ENCODE measurements at places on chromosomes 2 and 18.
A peak's percentile ranks its signal among the peaks of the same experiment; 100 is the strongest.

GRCh38 chr18:49061991-49062831, 111.4 kb upstream of the SMAD7 start:
- DNase-seq = no peak

- DNase-seq = peak; percentile 61
Measured at GRCh38 chr2:225400060-225400511, 576 bp downstream of the NYAP2 start.

- no peak for DNase-seq
Measured at GRCh38 chr18:30748541-30748940, 294.0 kb downstream of the DSC3 start.

DNA sequence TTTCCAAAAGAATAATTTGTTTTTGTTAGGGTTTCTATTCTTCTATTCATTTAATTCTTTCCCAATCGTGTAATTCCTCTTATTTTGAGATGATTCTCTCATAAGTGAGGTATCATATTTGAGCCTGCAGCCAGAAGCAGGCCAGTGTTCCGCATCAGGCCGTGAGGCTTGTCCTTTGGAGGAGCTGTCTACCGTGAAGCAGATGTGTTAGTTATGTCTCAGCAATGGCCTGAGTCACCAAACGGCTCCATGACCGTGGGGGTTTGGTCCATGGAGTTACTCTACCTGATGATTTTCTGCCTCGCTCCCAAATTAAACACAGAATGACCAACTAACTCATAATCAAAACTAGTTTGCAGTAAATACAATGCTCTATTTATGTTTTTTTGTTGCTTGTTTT, 64.2 kb upstream of the TMEM87B start:
- no peak for DNase-seq

- DNase-seq = no peak
Measured at GRCh38 chr2:126436411-126436810, 219.5 kb upstream of the GYPC start.

DNA sequence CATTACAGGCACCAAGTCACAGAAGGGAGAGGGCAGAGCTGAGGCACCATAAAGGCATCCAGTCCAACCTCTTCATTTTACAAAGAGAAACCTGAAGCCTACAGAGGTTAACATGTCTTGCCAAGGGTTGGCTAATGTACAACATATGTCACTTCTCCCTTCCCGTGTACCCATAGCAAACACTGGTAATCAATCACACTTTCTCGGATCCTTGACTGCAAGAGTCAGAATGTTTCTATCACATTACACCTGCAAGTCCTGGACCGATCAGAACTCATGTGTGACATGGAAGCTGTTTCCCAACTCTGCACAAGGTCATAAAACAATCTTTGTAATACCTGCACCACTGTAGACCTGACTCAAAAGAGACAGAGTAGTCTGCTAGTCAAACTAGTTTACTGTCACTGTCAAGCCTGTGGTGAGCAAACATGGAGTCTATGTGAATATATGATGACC, 6.0 kb downstream of the ANKRD44 start:
- DNase-seq = no peak

Data from mesenchymal stem cell (in vitro differentiated cells and primary cell).